ENCODE measurements at places on chromosomes 2 and 18. TPM values are rescaled to one million over a fixed set of nuclear protein-coding genes. Genes with fewer than 3 reads are reported as not detected.

Gene DYNC1I2
- 47.5 TPM for total RNA-seq

- no peak overlapping the region for H3K4me3 ChIP-seq
- no peak for DNase-seq
These were observed 37.2 kb downstream of the STEAP3 start for GRCh38 chr2:119260646-119261492.

DNA sequence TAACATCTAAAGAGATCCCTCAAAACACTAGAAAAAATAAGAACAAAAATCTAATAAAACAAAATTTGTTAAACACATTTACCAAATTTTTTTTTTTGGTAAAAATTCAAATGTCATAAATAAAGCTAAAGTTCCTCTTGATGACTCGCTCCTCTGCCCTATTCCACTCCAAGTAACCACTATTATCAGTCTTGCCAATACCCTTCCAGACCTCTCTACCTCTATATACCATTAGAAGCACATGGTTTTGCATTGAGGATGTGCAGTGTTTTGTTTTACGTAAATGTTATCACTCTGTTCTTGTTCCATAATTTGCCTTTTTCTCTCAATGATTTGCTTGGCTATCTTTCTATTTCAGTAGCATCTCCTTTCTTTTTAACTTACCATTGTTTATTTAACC is 10.9 kb downstream of the IL1B start:
- no peaks in the 10 kb centered on the region for H3K27me3 ChIP-seq
- no peaks in the 10 kb centered on the region for H3K36me3 ChIP-seq
- no peaks in the 10 kb centered on the region for H3K4me1 ChIP-seq

GRCh38 chr2:149393614-149394013 is 63.2 kb downstream of the LYPD6 start:
- H3K4me1 ChIP-seq = no peaks in the 10 kb centered on the region
- H3K36me3 ChIP-seq = no peaks in the 10 kb centered on the region

DNA sequence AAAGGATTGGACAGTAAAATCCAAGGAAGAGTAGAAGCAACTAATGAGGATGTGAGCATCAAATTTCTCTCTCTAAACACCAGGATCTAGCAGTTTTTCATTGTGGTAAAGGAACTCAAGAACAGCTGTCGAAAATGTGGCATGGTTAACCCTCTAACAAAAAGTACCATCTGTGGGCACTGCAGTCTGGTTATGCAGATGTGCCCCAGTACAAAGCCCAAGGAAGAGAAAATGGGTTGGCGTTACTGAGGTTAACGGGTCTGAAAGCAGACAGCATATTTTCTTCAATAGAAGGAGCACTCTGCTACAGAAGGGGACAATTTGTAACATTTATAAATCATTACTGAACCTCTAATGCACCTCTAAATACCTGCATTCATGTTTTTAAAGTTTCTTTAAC is 253.0 kb upstream of the HNRNPA3 start:
- H3K4me1 ChIP-seq = peaks cover 6% of the 10 kb centered on the region
- no peaks in the 10 kb centered on the region for H3K36me3 ChIP-seq
- H3K4me3 ChIP-seq = no peak overlapping the region
- no peak overlapping the region for H3K27ac ChIP-seq
- DNase-seq = no peak

Gene KCNS3
- total RNA-seq = 65.4 TPM

Gene EFEMP1
- 34.8 TPM for total RNA-seq
